Mammary epithelial cell (primary cell): ENCODE measurements at places on chromosomes 12 and 14. TPM values are rescaled to one million over a fixed set of nuclear protein-coding genes. Genes with fewer than 3 reads are reported as not detected.
A peak's percentile ranks its signal among the peaks of the same experiment; 100 is the strongest.

GRCh38 chr14:79057333-79057732 is 887.2 kb downstream of the NRXN3 start:
- no peak for DNase-seq

The FIGNL2 gene
- 0.50 TPM for total RNA-seq

GRCh38 chr12:58819345-58819744 is 101.0 kb downstream of the LRIG3 start:
- no peak for DNase-seq

The ITGB7 gene
- 3.5 and 3.9 TPM in 2 replicates for total RNA-seq

- no peak for DNase-seq
Measured at GRCh38 chr12:131896811-131897270, 2.4 kb downstream of the ULK1 start.

DNA sequence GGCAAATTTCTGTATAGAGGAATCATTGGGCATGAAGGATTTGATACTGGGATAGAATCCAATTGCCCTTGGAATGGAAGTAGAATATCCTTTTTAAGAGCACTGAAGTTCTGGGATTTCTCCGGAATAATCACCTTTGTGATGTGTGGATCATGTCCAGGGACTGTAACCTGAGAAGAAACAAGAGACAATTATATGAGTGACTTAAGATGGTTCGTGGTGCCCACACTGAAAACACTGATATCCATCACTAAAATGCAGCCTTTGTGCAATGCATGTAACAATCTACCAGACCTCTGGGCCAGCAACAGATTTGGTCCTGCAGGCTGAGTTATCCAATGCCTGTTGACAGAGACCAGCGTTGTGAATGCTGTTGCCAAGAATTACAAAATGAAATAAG is 48.5 kb downstream of the MDM2 start:
- DNase-seq, result no peak

DNA sequence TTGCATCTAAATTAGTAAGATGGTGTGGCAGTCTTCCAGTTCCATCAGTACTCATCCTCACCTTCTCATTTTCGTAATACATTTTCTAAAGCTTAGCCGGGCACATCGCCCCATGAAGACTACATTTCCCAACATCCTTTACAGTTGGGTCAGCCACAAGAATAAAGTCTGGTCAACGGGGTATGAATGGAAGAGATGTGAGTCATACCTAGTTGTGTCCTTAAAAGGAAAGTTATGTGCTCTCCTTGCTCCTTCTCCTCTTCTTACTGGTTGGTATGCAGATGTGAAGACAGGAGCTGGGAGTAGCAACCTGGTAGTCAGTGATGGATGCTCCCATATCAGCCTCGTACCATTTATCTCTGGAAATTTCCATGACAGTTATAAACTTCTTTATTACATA is 35.9 kb upstream of the EGLN3 start:
- peak; percentile 92 for DNase-seq

DNA sequence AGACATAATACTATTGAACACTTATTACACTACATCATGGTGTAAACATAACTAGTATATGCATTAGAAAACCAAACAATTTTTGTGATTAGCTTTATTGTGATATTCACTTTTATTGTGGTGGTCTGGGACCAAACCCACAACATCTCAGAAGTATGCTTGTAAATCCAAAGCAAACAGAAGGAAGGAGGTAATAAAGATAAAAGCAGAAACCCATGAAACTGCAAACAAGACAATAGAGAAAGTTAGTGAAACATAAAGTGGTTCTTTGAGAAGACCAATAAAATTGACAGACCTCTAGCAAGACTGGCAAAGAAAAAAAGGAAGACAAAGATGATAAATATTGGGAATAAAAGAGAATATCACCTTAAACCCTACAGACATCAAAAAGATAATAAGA is 268.3 kb downstream of the RPAP3 start:
- DNase-seq, result no peak

The SLC22A17 gene
- 4.2 TPM for total RNA-seq

GRCh38 chr12:124286414-124286813 is 8.5 kb upstream of the RFLNA start:
- peak; percentile 95 for DNase-seq

DNA sequence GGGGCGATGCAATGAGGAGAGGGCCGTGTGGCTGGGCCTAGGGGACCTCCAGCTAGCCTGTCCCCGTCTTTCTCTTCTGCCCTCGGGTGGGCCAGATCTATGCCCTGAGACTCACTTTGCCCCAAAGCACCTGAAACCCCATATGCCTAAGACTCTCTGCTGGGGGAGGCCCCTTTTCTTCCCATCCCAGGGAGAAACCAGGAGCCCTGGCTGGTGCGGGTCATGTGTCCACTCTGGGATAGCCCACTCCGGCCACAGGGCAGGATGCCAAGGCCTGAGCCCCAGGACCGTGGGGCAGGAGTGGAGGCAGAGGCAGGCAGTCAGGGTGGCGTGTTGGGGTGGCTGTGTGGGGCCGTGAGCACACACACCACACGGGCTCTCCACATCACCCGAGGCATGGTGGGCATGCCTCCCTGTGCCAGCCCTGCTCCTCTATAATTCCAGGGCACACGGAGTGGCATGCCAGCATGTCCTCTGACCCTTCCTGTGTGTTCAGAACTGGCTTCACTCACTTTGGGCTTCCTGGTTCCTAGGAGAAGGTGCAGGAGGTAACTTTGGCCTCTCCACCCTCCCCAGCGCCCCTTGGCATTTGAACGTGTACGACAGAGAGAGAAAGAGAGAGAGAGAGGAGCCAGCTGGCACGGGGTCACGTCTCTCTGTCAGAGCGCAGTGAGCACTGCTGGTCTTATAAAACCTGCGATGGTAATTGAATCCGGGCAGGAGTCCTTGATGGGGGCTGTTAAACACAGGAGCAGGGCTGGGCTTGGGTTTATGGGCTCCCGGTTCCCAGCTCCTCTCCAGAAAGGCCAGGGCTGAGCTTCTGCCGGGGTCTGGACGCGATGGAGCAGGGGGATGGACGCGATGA is 144.2 kb downstream of the KIF26A start:
- DNase-seq, result no peak

The LTBR gene
- total RNA-seq, result 146 and 149 TPM in 2 replicates

The RAB2B gene
- total RNA-seq, result 17.6 and 22.7 TPM in 2 replicates

GRCh38 chr14:71362920-71363584 is 455.8 kb downstream of the PCNX1 start:
- DNase-seq, result peak; percentile 29

The C12orf50 gene
- not detected for total RNA-seq

The LPAR5 gene
- not detected for total RNA-seq
